ENCODE measurements at places on chromosomes 2 and 18.
A peak's percentile ranks its signal among the peaks of the same experiment; 100 is the strongest.

DNA sequence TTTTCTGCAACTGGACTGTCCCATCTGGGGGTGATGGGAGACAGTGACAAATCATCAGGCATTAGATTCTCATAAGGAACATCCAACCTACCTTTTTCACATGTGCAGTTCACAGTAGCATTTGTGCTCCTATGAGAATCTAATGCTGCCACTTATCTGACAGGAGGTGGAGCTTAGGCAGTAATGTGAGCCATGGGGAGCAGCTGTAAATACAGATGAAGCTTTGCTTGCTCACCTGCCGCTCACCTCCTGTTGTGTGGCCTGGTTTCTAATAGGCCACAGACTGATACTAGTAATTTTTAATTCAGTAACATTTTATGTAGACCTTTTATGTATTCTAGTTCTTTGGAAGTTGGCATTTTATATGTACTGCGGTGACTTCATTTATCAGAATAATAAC, 180.1 kb upstream of the SPOPL start:
- DNase-seq: no peak

DNA sequence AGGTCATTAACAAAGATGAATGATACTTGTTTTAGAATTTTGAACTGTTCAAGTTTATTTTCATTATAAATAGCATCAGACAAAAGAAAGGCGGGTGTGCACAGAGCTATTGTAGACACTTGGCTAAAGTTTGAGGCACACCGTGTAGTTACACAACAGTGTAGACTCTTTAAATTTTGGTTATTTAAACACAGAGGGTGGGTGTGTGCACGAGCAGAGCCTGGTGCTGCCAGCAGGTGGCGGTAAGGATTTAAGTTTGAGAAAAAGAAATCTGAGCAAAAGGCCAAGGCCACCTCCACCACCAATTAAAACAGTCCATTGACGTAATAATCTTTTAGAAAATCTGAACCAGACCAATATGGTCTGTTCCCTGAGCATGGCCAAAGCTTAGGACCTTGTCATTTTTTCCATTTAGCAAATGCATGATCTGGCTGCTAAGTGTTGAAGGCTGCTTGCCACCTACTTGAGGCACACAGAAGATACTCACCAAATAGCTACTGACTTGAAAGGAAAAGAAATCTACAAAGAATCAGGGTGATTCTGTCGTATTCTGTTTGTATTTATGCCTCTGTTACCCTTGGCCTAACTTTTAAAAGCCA, 14.3 kb downstream of the COPS7B start:
- DNase-seq: peak; percentile 32

DNA sequence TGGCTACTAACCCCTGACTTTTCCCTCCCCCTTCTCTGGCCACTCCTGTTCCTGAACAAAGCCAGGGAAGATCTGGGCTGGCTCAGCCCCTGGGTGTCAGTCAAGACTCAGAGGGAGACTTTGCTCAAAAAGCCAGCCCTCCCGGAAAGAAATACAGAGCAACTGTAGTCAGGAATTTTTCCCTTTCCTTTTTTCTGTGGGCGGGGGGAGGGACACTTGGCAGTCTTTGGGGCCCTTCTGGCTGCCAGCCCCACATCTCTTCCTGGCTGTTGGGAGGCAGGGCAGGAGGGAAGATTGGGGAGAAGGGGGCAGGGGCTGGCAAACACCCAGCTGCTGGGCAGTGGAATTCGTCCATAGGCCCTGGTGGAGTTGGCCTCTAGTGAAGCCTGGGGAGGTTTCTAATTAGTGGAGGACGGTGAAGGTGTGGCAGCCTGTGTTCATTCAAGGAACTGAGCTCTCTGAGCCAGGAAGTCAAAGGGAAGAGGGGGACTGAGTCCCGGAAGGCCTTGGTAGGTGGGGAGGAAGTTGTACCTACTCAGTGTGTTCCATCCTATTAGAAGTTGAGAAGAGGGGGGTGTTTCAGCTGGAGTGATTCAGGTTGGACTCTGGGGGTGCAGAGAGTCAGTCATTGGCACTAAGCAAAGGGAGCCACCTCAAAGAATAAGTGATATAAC, 10.9 kb downstream of the IGFBP2 start:
- DNase-seq: no peak

- no peak for DNase-seq
Observed at GRCh38 chr18:21701621-21702020, 3.0 kb downstream of the ABHD3 start.

- no peak for DNase-seq
Observed at GRCh38 chr18:8911408-8912340, 190.8 kb upstream of the NDUFV2 start.

DNA sequence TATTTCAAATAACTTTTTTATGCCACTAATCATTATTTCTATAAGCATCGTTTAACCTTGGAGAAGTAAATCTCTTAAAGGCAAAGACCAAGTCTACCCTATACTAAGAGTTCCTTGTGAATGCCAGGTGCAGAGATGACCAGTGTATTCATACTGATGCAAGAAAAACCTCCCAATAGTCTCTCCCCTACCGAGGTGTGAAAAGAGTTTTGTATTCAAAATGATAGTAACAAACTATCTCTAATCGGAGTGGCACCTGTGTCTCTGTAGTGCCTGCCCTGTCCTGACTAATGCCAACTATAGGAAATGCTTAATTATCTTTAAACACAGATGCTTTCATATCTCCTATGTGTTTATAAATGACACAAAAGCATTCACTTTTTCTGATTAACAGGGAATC, 798.5 kb downstream of the TRIB2 start:
- no peak for DNase-seq

DNA sequence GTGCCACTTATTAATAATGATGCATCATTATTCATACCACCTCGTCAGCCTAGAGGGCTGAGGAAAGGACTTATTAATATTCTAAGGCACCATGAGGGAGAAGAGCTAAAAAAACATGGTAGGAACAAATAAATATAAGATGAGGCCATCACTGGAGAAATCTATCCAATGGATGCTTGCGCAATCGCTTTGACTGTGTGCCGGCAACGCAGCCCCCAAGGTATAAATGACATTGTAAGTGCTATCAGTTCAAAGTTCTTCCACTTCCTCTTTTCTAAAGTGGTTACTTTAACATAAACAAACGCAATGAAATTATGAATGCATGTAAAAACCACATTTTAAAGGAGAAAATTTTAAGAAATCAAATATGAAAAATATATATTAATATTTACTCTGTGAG, 164.6 kb downstream of the EIPR1 start:
- no peak for DNase-seq
